ENCODE measurements at places on chromosomes 6 and 20. TPM values are rescaled to one million over a fixed set of nuclear protein-coding genes. Genes with fewer than 3 reads are reported as not detected.

LPA gene
- 0.02 TPM for total RNA-seq

C20orf202 gene
- not detected for total RNA-seq

FGD2 gene
- total RNA-seq: 7.6 TPM

IRF4 gene
- total RNA-seq: 221 TPM

RAE1 gene
- 37.2 TPM for total RNA-seq

PTCRA gene
- total RNA-seq: not detected

FAM83C gene
- not detected for total RNA-seq

NKAIN4 gene
- not detected for total RNA-seq

EYA4 gene
- total RNA-seq: not detected

ADGB gene
- total RNA-seq: not detected

AURKA gene
- total RNA-seq: 49.8 TPM

MTFR2 gene
- total RNA-seq: 14.5 TPM

CTCFL gene
- not detected for total RNA-seq

Data from T-helper 1 cell treated with Interleukin-12 subunit alpha and Interleukin-12 subunit beta and Interleukin-4 antibody, amounts not matched to agents 30 ng/mL and 1 ng/mL, for 36 hours (primary cell).